ENCODE measurements at places on chromosomes 11 and 22.
A peak's percentile ranks its signal among the peaks of the same experiment; 100 is the strongest.

- DNase-seq = no peak
These were observed 28.5 kb upstream of the CSNK2A3 start for GRCh38 chr11:11381471-11382105.

DNA sequence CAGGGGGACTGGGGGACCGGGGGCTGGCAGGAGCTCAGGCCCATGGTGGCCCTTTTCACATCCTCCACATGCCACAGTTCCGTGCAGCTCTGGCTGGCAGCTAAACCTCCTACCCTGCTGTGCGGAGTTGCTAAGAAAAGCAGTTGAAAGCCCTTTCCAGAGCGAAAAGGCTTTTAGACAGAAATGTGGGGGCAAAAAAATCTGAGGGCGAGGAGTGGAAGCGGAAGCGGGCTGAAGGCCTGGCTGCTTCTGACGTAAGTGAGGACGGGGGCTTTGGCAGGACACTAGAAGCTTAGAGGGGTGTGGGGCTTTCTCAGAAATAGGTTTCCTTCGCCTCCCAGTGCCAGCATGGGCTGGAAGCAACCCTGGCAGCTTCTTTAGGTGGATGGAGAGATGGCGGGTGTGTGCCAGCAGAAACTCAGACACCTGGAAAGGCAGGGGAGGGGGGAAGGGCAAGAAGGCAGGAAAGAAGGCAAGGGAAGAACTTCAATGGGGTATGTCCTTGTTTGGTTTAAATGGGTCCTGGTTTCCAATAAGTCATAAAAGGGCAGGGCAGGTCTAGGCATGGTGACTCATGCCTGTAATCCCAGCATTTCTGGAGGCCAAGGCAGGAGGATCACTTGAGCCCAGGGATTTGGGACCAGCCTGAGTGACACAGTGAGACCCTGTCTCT lies 11.2 kb upstream of the DGKZ start:
- no peak for DNase-seq

DNA sequence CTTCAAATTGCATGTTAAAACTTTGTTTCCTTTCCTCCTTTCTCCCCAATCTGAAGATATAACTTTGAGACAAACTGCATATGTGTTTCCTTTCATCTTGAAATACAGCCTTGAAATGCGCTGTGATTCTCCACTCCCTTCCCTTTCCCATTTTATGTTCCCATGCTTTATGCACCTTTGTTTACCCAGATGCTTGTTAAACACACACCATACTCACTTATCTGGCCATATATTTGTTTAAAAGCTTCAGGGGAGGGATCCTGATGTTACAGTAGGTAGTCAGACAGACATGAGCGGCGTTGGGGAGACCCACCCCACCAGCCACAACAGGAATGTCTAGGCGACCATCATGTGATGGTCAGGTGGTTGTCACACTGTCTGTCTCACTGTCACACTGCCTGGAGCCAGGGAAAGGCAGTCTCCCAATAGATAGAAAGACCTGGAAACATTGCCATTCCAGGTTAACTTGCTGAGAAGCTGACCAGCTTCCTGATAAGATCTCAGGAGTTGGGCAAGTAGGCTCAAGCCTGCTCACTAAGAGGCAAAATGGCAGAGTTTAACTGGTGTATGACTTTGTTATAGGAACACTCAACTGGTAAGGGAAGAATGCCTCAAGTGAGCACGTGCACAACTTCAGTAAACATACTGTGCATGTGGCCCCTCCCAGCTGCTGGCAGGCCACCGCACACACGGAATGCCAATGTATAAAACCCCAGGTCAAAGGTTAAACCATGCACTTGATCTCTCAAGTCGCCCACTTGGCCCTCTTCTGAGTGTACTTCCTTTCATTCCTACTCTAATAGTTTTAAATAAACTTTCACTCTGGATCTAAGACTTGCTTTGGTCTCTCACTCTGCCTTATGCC lies 23.5 kb upstream of the MSANTD2 start:
- no peak for DNase-seq

- no peak for DNase-seq
These were observed 93.8 kb upstream of the DDI1 start for GRCh38 chr11:103942646-103943045.

- DNase-seq = peak; percentile 37
These were observed 637 bp downstream of the DRD2 start for GRCh38 chr11:113474362-113475159.

GRCh38 chr11:128284634-128285033 lies 302.7 kb downstream of the ETS1 start:
- no peak for DNase-seq

- no peak for DNase-seq
These were observed 6.4 kb upstream of the CCND1 start for GRCh38 chr11:69634590-69634989.

- no peak for DNase-seq
These were observed 4.2 kb upstream of the ME3 start for GRCh38 chr11:86676533-86677154.

GRCh38 chr11:70481625-70482528 lies 83.5 kb downstream of the CTTN start:
- DNase-seq = no peak

DNA sequence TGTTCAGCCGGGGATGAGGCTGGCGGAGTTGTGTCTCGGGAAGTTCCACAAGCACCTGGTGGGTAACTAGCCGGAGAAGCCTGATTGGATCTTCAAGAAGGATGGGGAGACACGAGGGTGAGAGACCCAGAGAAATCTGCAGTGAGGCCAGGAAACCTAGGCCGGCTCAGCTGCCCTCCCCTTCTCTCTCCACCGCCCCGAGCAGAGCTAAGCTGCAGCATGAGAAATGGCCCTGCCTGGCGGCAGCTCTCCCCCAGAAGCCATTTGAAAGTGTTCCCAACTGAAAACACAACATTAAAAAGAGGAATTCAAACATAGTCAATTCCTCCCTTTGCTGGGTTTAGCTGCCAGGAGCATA lies 77.8 kb upstream of the SHISAL1 start:
- no peak for DNase-seq

GRCh38 chr22:25482091-25482760 lies 82.2 kb upstream of the GRK3 start:
- DNase-seq = no peak

GRCh38 chr22:21942407-21943343 lies 10.0 kb downstream of the PPM1F start:
- DNase-seq = peak; percentile 22

- DNase-seq = no peak
These were observed 322.0 kb downstream of the CTTN start for GRCh38 chr11:70720281-70720680.

GRCh38 chr11:76453248-76453647 lies 8.4 kb downstream of the EMSY start:
- no peak for DNase-seq

GRCh38 chr11:108672786-108673185 lies 7.9 kb downstream of the DDX10 start:
- DNase-seq = no peak

DNA sequence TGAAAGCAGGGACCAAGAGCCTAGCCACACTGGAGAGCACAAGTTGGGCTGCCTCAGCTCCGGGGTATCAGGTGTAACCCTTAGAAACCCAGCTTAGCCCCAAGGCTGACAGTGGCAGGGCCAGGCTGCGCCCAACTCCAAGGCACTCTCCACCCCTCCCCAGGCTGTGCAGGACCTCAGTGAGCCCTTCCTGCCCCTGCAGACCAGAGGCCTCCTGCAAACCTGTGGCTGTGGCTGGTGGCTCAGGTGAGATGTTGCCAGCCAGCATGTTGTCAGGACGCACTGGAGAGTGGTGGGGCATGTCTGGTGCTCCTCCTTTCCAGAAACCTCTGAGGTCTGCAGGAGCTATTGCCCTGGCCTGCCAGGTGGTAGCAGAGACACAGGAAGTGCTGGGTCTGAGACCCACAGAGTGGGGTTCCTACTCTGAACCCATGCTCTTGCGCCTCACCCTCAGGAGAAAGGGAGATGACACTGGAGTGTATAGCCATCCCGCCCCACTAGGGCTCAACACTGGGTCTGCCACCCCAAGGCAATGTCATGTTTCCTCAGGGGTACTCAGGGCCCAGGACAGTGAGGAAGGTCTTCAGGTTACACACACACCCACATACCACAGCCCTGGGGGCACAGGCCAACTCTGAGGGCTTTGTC lies 2.4 kb upstream of the SCARF2 start:
- no peak for DNase-seq

DNA sequence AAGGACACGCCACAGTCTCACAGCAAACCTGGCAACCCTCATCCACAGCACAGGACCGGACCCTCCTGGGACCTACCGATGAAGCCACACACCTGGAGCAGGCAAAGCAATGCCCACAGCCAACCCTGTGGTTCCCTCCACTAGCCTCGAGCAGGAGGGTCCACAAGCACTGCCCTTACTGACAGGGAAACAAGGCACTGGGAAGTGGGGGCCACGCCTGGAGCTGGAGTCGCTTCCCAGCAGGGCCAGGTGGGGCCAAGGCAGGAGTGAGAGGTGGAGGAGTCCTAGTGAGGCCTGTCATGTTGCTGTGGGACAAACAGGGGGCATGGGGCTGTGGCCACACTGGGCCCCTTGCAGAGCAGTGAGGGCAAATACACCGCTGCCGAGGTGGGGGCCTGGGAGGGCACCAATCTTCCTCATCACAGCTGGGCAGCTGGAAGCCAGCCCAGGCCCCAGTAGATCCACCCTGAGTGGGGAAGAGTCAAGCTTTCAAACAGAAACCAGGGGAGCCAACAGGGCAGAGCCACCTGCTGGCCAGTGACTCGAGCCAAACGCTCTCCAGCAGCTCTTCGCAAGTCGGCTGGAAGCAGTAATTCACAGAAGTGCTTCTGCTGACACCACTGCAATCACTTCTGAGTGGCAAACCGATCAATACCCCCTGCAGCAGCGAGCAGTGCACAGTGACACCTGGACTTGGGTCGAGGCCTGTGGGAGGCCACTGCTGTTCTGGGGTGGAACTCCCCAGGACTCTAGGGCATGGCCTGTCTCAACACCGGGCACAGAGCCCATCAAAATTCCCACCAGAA lies 13.7 kb downstream of the SULT4A1 start:
- DNase-seq = no peak

- DNase-seq = no peak
These were observed 20.1 kb upstream of the MCHR1 start for GRCh38 chr22:40659166-40659565.

DNA sequence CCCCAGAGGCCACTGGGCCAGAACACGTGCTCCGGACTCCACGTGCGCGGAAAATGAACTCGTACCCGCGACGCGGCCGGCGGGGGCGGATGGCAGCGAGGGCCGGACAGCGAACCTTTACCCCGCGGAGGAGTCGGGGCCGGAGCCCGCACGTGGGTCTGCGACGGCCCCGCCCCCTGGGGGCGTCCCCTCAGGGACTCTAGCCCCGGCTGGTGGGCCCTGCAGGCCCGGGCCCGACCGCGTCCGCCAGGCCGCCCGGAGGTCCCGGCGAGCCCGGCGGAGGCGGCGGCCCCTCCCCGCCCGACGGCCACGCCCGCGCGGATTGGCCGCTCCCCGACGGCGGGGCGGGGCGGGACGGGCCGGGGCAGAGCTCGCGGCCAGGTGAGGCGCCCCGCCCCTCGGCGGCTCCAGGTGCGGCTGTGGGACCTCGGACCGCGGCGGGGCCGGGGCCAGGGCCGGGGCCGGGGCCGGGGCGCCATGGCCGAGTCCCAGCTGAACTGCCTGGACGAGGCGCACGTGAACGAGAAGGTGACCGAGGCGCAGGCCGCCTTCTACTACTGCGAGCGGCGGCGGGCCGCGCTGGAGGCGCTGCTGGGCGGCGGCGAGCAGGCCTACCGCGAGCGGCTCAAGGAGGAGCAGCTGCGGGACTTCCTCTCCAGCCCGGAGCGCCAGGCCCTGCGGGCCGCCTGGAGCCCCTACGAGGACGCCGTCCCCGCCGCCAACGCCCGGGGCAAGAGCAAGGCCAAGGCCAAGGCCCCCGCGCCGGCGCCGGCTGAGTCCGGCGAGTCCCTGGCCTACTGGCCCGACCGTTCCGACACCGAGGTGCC lies at the start of gene FAM83F:
Gene FAM83F (plus strand): TSS at position 389 of the 827 bp plus-strand sequence. CDS start 89 bp downstream, at position 478.
- peak; percentile 51 for DNase-seq

DNA sequence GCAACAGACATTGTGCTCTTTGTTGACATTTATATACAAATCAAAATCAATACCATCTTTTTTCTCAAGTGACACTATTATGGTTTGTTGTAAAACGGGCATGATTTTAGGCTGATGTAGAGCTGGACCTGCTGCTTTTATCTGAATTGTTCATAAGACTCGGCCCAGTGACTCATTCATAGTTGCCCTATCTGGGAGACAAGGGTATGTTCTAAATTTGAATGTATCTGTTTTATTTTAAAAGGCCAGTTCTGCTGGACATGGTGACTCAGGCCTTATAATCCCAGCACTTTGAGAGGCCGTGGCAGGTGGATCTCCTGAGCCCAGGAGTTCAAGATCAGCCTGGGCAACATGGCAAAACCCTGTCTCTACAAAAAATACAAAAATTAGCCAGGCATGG lies 39.3 kb downstream of the CEP295 start:
- no peak for DNase-seq

DNA sequence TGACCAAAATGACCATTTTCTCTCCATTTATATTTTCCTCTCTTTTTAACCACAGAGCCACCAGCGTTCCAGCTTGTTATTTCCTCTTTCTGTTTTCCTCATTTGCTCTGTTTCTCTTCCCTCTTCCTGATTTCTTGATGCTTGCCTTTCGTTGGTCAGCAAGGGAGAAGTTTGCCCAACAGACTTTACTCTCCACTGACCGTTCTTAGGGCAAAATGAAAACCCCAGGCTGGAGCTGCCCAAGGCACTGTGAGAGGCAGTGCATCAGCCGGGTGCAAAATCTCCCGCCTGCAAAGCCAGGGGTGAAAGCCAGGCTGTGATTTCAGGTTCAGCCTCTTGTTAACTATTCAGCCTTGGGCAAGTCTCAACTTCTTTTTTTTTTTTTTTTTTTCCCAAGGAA lies 26.1 kb upstream of the APLP2 start:
- no peak for DNase-seq

- no peak for DNase-seq
These were observed 80.0 kb downstream of the MED15 start for GRCh38 chr22:20587206-20587958.

GRCh38 chr11:121249039-121249663 lies 43.4 kb upstream of the SC5D start:
- DNase-seq = no peak

DNA sequence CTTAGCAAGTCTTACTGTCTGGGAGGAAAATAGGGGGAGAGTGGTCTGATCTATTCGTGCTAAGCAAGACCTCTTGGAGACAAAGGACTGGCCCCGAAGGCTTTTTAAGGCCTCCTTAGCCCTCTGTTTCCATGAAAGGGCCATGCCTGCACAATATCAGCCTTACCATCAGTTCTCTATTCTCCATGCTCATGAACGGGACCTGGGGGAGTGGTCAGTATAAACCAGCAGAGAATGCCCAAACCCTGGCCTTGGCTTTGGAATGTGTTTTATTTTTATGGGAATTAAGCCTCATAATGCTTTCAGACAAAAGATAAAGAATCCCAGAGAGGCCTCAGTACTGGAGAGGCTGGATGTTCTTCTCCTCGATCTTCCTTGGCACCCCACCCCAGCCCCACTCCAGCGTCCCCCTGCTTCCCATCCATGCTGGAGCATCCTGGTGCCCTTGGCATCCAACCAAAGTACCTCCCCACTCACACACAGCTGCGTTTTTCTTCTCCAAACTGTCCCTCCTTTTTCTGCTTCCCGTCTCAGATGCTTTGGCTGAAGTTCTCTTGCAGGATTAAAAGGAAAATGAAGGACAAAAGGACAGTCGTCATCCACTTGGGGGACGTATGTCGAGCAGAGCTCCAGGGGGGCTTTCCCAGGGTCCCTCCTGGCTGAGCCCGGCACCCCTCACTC lies 18.6 kb downstream of the FXYD6 start:
- DNase-seq = no peak
